Stimulated activated naive B cell treated with anti-CD40 and anti-IgM and Interleukin-4, amounts not matched to agents 10 μg/mL and 1 μg/mL and 100 μg/mL, for 72 hours (primary cell): ENCODE measurements at places on chromosomes 13 and 19.
A peak's percentile ranks its signal among the peaks of the same experiment; 100 is the strongest.

DNA sequence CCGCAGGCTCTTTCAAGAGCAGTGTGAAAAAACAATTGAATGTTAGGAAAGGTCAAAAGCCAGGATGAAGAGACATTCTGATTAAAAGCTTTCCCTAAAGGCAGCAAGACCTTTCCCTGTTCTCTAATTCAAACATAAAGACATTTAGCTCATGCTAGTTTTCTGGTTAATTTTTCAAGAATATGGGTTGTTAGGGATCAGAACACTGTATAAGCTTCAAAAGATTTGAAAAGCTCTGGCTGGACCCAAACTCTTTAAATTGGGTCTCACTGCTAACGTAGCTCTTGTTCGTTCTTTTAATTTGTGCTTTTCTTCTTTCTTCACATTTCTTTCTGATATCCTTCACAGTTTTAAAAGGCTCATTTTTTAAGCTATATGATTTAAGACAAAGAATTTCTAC lies 877.0 kb downstream of the EFNB2 start:
- H3K27me3 ChIP-seq, result no peaks in the 10 kb centered on the region
- no peaks in the 10 kb centered on the region for H3K4me1 ChIP-seq
- H3K36me3 ChIP-seq, result no peaks in the 10 kb centered on the region
- no peak for DNase-seq
- H3K4me3 ChIP-seq, result no peak overlapping the region

GRCh38 chr19:21922276-21922675 lies 86.3 kb upstream of the ZNF43 start:
- H3K27me3 ChIP-seq, result no peaks in the 10 kb centered on the region
- peaks cover 2% of the 10 kb centered on the region for H3K36me3 ChIP-seq
- H3K27ac ChIP-seq, result no peak overlapping the region
- H3K4me3 ChIP-seq, result no peak overlapping the region
- H3K4me1 ChIP-seq, result no peaks in the 10 kb centered on the region

- peaks cover 53% of the 10 kb centered on the region for H3K27me3 ChIP-seq
- no peak overlapping the region for H3K4me3 ChIP-seq
- no peak overlapping the region for H3K27ac ChIP-seq
Measured at GRCh38 chr19:54014920-54015560, 23.6 kb downstream of the CACNG6 start.

DNA sequence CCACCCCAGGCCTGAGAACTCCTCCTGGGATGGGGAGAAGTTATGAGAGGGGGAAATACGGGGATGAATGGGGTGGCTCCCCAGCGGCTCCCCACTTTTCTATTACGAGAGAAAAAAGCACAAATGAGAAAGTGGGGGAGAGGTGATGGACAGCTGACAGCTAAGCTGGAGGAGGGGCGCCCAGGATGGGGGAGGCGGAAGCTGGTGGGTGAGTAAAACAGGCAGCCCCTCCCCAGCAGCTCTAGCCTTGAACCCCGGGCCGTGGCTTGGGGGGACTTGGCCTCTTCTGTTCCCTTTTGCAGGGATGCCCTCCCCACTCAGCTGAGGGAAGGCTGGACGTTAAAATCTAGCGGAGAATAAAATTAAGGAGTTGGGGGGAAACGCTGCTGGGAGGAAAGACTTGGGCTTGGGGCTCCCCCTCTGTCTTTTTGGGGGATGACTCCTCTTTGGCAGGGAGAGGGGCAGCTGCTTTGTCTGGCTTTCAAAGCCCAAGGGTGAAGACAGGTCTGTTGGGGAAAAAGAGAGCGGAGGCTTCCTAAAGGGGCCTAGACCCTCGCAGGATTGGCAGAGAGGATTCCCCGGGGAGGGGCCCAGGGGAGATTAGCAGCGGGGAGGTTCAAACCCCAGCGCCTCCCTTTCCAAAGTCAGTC lies 1.4 kb upstream of the SAMD1 start:
- DNase-seq, result no peak
- peak overlapping the region; percentile 98 for H3K27ac ChIP-seq
- peaks cover 40% of the 10 kb centered on the region for H3K36me3 ChIP-seq
- no peaks in the 10 kb centered on the region for H3K27me3 ChIP-seq
- H3K4me3 ChIP-seq, result peak overlapping the region; percentile 98

DNA sequence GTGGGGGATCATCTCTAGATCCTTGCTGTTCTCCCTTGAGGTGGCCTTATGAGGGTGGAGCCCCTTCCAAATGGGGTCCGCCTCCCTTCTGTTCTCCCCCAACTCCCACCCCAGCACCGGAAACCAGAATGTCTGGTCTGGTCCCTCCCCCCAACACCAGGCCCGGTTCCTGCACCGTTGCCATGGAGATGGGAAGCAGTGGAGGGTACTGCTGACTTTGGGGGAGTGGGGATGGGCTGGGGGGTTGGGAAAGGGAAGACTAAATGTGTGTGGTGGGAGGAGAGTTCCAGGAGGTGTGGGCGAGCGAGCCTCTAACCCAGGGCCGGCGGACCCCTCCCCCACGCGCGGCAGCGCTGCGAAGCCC lies 1.7 kb downstream of the SHANK1 start:
- peaks cover 30% of the 10 kb centered on the region for H3K4me1 ChIP-seq
- no peak for DNase-seq
- no peak overlapping the region for H3K27ac ChIP-seq
- H3K27me3 ChIP-seq, result peaks cover 76% of the 10 kb centered on the region
- peak overlapping the region; percentile 43 for H3K4me3 ChIP-seq
- H3K36me3 ChIP-seq, result peaks cover 4% of the 10 kb centered on the region

DNA sequence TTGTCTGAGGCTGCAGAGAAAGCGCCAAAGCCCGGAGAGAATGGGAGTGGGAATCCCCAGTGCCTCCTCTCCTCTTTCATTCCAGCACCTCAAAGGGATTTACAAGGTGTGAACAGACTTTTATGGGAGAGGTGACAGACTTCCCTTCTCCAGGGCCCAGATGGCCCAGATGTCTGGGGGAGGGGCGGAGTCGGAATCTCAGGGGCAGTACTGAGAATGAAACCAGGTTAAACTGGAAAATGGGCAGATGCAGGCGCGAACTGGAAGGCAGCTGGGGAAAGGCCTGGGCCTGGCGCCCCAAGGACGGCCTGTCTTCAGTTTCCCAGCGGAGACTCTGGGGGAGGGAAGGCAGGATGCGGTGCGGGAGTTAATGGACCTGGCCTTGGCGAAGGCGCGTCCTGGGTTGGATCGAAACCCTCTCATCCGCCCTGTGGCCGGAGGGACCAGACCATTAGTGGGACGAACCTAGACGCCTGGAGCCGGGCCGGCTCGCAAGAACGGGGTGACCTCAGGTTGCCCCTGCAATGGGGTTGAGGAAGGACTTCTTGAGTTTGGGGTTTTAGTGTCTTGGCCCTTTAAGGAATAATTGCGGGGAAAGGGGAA lies 592 bp upstream of the TRIP10 start:
- H3K36me3 ChIP-seq, result peaks cover 19% of the 10 kb centered on the region
- peaks cover 36% of the 10 kb centered on the region for H3K4me1 ChIP-seq
- peak overlapping the region; percentile 90 for H3K4me3 ChIP-seq

GRCh38 chr19:41929536-41930071 lies 1.4 kb upstream of the ERFL start:
- H3K27ac ChIP-seq, result no peak overlapping the region
- no peak for DNase-seq
- peaks cover 54% of the 10 kb centered on the region for H3K4me1 ChIP-seq

DNA sequence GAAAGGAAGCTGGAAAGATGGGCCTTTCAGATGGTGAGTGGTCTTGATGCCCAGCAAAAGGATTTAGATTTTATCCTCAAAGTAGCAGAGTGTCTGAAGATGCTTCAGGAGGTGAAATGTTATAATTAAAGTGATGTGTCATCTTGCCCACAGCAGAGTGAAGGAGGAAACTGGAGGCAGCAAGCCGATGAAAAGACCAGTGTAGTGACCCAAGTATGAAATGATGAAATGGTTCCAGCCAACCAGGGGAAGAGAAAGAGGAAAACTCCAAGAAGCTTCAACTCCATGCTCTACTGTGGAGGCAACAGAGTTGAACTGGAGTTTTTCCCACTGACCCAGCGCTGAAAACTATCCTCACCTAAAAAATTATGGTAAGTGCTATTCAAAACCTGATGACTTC lies 66.7 kb downstream of the FOXO1 start:
- no peaks in the 10 kb centered on the region for H3K27me3 ChIP-seq
- H3K4me1 ChIP-seq, result peaks cover 55% of the 10 kb centered on the region
- peak overlapping the region; percentile 95 for H3K27ac ChIP-seq
- H3K36me3 ChIP-seq, result peaks cover 16% of the 10 kb centered on the region

GRCh38 chr19:14058182-14059092 lies 3.4 kb downstream of the PALM3 start:
- DNase-seq, result no peak
- H3K4me1 ChIP-seq, result peaks cover 16% of the 10 kb centered on the region
- H3K4me3 ChIP-seq, result peak overlapping the region; percentile 84
- H3K36me3 ChIP-seq, result peaks cover 7% of the 10 kb centered on the region

DNA sequence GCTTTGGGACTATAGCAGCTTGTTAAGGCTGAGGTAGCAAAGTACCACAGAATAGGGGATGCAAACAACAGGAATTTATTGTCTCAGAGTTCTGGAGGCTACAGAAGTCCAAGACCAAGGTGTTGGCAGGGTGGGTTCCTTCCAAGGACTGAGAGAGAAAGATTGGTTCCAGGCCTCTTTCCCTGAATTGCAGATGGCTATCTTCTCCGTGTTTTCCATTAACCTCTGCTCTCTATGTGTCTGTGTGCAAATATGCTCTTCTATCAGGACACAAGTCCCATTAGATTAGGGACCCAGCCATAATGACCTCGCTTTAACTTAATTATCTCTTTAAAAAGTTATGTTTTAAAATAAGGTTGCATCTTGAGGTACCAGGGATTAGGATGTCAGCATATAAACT lies 1732.9 kb upstream of the SLC10A2 start:
- no peak overlapping the region for H3K27ac ChIP-seq
- H3K4me3 ChIP-seq, result no peak overlapping the region

DNA sequence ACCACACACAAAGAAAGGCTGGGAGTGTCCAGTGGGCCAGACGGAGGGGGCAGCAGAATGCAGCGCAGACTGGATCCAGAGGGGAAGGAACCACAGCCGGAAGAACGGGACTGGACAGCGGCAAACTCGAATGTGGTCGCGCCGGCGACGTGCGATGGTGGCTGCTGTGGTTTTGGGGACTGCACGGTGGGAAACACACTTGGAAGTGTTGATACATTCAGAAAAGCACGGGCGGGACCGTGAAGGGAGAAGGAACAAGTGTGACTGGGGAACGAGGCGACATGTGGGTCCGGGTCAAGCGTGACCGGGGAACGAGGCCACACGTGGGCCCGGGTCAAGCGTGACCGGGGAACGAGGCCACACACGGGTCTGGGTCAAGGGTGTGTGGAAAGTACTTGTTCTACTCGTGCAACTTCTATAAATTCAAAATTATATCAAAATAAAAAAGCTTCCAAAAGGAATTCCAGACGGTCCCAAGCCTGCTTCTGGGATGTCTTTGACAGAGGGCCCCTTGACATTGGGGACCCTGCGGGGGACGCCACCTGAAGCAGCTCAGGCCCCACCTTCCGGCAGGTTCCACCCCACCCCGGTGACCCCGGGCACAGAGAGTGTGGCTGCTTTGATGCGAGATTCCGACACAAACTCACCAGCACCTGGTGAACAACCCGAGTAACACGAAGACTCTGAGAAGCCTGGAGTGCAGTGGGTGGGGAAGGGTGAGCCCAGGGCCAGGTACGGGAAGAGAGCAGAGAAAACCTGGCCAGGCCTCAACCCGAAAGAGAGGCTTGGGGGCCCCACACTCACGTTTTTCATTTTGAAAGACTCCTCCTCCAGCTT lies 25.1 kb upstream of the C13orf46 start:
- DNase-seq, result no peak
- no peaks in the 10 kb centered on the region for H3K27me3 ChIP-seq
- peaks cover 19% of the 10 kb centered on the region for H3K36me3 ChIP-seq
- peak overlapping the region; percentile 60 for H3K27ac ChIP-seq
- H3K4me3 ChIP-seq, result no peak overlapping the region

- peaks cover 13% of the 10 kb centered on the region for H3K4me1 ChIP-seq
- no peaks in the 10 kb centered on the region for H3K27me3 ChIP-seq
- H3K27ac ChIP-seq, result peak overlapping the region; percentile 94
- no peak for DNase-seq
- peak overlapping the region; percentile 91 for H3K4me3 ChIP-seq
- H3K36me3 ChIP-seq, result peaks cover 7% of the 10 kb centered on the region
Measured at GRCh38 chr13:49936968-49937273, 781 bp upstream of the SPRYD7 start.

- H3K27ac ChIP-seq, result no peak overlapping the region
- H3K27me3 ChIP-seq, result peaks cover 38% of the 10 kb centered on the region
Measured at GRCh38 chr13:113756441-113757097, 2.5 kb upstream of the TMEM255B start.

- peak within 1 kb of the TSS; percentile 98 for H3K4me3 ChIP-seq
- peaks cover 14% of the 10 kb centered on the region for H3K36me3 ChIP-seq
- DNase-seq, result peak; percentile 75
- H3K27ac ChIP-seq, result peak within 1 kb of the TSS; percentile 98
- peaks cover 14% of the 10 kb centered on the region for H3K4me1 ChIP-seq
Measured at GRCh38 chr19:34254046-34254697, at the start of gene GARRE1. GARRE1 (plus strand) TSS chr19:34254554; CDS start chr19:34300474, 45,920 bp downstream.

DNA sequence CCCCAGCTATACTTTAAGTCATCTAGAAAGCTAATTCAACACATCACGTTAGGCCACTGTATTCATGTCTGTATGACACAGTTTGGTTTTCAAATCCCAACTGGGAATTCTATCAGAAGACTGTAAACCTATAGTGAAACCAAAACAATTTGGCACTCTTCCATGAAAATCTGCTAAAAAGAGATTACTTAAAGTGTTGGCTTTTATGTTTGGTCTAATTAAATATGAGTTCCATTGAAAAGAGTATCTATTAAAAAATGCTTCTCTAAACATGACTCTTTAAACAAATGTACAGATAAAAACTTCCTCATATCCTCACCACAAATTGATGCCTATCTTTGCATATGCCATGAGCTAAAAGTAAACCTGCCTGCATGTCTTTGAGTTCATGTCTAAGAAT lies 25.4 kb downstream of the PCDH9 start:
- H3K4me3 ChIP-seq, result peak overlapping the region; percentile 6
- H3K27ac ChIP-seq, result no peak overlapping the region
- DNase-seq, result no peak
- H3K4me1 ChIP-seq, result peaks cover 24% of the 10 kb centered on the region

- no peak for DNase-seq
- no peak overlapping the region for H3K4me3 ChIP-seq
- H3K27ac ChIP-seq, result no peak overlapping the region
- no peaks in the 10 kb centered on the region for H3K4me1 ChIP-seq
- H3K36me3 ChIP-seq, result no peaks in the 10 kb centered on the region
- peaks cover 7% of the 10 kb centered on the region for H3K27me3 ChIP-seq
Measured at GRCh38 chr13:111860231-111860552, 206.8 kb upstream of the SOX1 start.
